ENCODE measurements at places on chromosomes 12 and 14.

- DNase-seq = no peak
Measured at GRCh38 chr14:103890821-103891666, 37.2 kb upstream of the TDRD9 start.

- DNase-seq = peak; percentile 39
Measured at GRCh38 chr14:95319312-95320077, at the start of gene CLMN. Gene CLMN (minus strand): TSS chr14:95319908. CDS start chr14:95319792, 116 bp downstream.

- no peak for DNase-seq
Measured at GRCh38 chr14:105383083-105383730, 15.1 kb upstream of the TEX22 start.

- no peak for DNase-seq
Measured at GRCh38 chr14:25074099-25074685, 24.2 kb upstream of the STXBP6 start.

DNA sequence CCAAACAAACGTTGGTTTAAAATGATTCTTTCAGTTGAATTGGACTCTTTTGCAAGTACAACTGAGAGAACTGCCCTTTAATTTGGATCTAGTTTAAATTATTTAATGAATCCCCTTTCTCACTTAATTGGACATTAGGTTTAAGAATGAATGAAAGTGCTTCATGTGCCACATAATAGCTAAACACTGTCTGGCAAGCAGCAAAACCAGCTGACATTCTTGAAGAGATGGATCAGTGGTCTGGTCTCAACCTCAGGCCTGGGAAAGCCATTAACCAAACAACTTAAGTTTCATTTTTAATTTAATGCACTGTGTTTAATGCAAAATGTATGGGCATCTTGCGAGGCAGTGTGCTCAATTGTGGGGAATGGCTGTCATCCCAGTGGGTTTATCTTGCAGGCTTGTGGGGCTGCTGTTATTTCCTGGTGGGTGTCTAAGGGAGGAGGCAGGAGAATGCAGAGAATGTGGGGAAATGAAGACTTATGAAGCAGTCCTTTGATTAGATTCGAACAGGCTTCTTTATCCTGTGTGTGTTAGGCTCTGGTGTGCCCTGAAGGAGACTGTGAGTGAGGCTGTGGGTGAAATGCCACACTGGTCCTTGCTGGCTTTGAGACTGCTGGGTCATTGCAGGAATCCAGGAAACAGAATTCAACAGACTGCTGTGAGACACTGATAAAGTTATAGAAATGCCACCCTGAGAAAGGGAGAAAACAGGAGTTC, 144.1 kb upstream of the PELI2 start:
- DNase-seq = no peak

DNA sequence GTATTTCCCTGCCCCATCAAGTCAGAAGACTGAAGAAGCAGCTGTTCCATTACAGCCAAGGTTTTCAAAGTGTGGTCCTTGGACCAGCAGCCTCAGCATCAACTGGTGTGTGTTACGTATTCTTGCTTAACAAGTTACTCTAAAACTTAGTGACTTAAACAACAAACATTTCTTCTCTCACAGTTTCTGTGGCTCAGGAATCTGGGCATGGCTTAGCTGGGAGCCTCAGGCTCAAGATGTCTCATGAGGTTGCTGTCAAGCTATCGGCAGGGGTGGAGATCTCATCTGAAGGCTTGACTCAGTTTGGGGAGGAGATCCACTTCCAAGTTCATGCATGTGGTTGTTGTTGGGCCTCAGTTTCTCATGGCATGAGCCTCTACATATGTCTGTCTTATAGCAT, 174.5 kb downstream of the KTN1 start:
- no peak for DNase-seq

GRCh38 chr14:75044752-75045151, 6.5 kb downstream of the MLH3 start:
- DNase-seq = no peak

- no peak for DNase-seq
Measured at GRCh38 chr14:85527445-85528035, 2.4 kb upstream of the FLRT2 start.

DNA sequence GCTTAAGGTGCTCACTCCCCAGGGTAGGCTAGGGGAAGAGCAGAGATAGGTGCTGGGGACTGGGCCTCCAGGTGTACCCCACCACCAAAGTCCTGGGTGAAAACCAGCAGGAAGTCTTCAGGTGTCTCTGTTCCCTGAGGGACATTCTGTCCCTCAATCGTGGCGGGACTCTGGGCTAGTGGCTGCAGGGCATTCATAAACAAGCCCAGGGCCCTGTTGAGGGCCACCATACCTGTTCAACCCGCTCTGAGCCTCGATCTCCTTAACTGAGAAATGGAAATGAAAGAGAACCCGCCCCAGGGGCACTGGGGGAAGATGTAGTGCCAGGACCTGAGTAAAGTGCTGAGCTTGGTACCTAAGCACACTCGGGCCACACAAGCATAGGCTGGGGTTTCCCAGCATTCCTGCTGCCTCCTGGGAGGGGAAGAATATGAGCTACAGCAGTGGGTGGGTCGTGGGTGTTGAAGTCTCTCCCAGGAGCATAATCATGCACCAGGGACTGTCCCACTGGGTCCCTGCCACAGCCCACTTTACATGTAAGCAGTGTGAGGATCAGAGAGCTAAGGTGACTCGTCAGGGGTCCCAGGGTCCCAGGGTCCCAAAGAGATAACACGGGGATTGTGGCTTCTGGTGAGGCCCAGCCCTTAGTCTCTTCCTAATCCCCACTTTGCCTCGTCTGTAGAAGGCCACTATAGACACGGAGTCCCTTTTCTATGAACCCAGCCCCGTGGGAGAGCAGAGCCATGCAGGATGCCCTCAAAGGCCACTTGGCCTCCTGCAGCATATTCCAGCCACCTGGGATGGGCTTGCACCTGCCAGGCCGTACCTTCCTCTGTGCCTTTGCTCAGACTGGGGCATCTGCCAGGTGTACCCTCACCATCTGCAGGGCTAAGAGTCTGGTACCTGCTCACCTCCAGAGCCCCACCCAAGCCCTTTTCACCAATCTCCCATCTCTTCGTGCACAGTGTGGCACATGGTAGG, 14.4 kb downstream of the FAM222A start:
- DNase-seq = no peak

DNA sequence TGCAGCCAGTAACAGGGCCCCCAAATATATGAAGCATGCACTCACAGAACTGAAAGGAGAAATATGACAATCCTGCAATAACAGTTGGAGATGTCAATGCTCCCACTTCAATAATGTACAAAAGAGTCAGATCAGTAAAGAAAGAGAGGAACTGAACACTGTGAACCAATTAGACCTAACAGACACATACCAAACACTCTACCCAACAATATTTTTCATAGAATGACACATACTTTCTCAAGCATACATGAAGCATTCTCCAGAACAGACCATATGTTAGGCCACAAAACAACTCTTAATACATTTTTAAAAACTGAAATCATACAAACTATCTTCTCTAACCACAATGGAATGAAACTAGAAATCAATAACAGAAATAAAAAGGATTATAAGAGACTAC, 80.2 kb downstream of the ELK3 start:
- no peak for DNase-seq

GRCh38 chr14:100860556-100861187, 34.8 kb downstream of the MEG3 start:
- DNase-seq = no peak

DNA sequence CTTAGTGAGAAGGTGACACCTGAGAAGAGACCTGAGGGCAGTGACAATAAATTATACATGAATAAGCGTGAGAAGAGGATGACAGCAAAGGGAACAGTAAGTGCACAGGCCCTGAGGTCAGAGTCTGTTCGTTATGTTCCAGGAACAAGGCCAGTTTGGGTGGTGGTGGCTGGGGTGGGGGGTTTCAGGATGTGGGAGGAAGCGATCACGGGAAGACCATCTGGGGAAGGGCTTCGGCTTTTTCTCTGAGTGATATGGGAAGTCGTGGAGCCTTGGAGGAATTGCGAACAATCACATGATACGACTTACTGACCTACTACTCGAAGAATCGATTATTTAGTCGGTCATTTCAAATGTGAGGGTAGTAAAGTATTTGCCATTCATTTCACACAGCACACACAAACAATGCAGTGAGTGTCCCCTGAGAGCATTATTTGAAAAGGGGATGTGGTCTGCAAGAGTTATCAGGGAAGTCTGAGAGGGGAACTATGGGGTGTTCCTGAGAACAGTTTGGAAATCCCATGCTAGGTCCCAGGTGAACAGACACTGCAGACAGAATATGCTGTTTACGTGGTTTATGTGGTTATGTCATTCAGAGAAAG, 94.7 kb downstream of the SLC38A1 start:
- no peak for DNase-seq

- DNase-seq = no peak
Measured at GRCh38 chr12:4643747-4644146, 5.1 kb downstream of the AKAP3 start.
